Activated naive CD4-positive, alpha-beta T cell treated with anti-CD3 and anti-CD28 coated beads for 36 hours (primary cell): ENCODE measurements at places on chromosomes 11 and 22. TPM values are rescaled to one million over a fixed set of nuclear protein-coding genes. Genes with fewer than 3 reads are reported as not detected.

OR4D11 gene
- not detected for total RNA-seq

OR52N4 gene
- 0.99 TPM for total RNA-seq

- no peak for DNase-seq
Measured at GRCh38 chr11:73283276-73284000, 11.3 kb downstream of the P2RY6 start.

INPP5J gene
- 0.12 TPM for total RNA-seq

CARD18 gene
- not detected for total RNA-seq

DNA sequence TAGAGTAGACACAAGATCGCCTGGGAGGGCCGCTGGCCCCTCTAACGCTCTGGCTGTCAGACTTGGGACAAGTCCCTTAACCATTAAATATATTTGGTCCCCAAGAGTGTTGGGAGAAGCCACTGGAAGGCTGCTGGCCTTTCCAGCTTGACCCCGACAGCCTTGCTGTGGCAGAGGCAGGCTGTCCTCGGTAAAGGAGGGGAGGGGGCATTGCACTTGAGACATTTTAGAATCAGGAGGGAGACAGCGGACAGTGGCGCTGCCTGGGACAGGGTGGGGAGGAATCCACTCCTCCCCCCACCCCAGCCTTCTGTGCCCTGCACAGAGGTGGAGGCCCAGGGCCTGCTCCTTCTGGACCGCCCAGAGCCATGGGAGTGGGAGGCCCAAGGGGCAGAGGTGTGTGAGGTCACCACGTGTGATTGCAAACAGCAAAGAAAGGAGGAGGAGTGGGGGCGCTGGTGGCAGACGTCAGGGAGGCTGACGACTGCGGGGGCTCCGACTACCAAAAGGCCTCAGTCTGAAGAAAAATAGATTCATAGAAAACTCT, 28.9 kb downstream of the APOL1 start:
- no peak for DNase-seq

RRP7A gene
- 111 TPM for total RNA-seq

C22orf15 gene
- total RNA-seq = 1.4 TPM

OR8U1 gene
- total RNA-seq = not detected

GRCh38 chr11:111923351-111923788, 4.7 kb downstream of the C11orf52 start:
- no peak for DNase-seq

DNA sequence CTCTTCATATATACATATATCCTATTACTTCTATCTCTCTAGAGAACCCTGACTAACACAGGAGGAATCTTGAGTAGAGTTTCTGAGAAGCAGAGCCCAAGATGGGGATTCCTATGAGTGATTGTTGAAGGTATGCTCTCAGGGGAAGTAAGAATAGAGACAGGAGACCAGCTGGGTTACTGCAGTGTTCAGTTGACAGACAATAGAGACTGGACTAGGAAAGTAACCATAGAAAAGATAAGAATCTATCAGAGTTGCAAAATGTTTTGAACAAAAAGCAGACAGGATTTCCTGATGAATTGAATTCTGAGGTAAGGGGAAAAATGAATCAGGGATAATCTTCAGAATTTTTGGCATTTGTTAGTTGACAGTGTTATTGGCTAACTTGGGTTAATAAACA, 54.4 kb downstream of the SLC17A6 start:
- DNase-seq = no peak

GRCh38 chr11:79362821-79363220, 78.0 kb downstream of the TENM4 start:
- DNase-seq = no peak

RAB39A gene
- total RNA-seq = not detected

GRCh38 chr11:44243595-44244343, 66.2 kb downstream of the ALX4 start:
- DNase-seq = no peak

DNA sequence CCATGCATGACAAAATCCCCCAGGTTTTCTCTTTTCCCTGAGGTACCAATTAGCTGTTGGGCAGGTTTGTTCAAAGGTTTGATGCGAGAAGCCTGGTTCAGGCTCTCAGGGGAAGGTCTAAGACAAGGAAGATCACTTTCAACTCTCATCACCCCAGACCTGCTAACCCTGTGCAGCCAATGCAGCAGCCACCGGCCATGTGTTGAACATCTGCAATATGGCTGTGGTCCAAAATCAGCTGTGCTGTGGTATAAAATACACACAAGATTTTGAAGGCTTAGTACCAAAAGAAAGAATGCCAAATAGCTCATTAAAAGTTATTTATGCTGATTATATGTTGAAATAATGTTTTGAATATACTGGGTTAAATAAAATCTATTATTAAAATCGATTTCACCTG, 58.5 kb downstream of the SMCO4 start:
- no peak for DNase-seq

DNA sequence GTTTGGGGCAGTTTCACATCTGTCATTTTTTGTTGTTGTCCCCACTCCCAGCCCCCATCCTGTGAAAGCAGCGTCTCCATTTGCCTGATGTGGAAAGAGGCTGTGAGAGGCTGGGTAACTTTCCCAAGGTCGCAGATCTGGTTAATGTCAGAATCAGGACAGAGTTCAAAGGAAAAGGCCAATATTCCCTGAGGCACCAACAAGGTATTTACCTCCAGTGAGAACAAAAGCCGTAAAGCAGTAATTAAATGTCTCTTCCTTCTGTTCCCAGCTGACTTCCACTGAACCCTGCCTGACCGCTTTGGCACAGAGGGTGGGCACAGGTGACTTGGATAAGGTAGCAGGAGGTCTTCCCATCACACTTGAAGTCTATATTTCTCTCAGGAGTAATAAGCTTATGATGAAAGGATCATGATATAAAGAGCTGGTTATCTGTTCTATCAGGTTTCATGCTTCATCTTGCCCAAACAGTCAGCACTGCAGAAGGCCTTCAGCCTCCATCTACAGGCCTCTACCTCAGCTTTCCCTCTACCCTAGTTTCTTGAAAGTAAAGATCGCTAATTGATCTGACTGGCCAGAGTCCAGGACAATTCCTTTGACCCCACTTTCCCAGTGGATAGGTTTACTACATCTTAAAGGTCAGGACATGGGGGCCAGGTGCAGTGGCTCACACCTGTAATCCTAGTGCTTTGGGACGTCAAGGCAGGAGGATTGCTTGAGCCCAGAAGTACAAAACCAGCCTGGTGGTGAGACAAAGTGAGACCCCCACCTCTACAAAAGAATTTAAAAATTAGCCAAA, 9.4 kb downstream of the C11orf91 start:
- no peak for DNase-seq

CHRM4 gene
- not detected for total RNA-seq

DNA sequence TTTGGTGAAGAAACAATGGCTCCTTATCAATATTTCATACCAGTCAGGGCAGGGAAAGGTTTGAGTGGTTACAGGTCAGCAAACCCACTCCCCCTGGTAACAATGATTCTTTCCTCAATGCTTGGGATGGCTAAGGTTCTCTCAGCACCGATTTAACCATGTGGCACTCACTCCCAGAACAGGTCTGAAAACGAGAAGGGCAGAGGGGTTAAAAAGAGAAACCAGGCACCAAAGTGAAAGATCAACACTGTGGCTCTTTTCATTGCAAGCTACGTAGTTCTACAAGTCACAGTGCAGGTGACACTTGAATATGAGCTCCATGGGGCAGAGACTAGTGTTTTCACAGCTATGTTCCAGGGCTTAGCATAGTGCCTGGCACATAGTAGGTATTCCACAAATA, 132.4 kb downstream of the PLEKHA7 start:
- DNase-seq = no peak

DNA sequence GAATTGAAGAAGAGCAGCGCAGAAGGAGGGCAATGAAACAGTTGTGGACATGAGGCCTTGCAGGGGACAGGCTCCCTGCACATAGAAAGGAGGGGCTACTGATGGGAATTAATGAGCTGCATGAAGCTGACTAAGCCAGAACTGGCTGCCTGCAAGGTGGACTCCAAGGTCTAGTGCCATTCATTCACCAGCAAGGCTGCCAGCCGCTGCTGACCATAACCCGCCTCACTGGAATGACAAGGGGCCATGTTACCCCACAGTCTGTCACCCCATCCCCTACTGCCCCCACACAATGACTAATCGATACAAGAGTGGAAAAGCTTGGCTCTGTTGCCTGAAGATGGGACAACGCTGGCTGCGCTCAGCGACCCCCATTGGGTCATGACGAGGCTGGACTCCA, 44.6 kb downstream of the SPATA19 start:
- DNase-seq = no peak
